Fibroblast of skin of left biceps (primary cell): ENCODE measurements at places on chromosomes 4 and X.

GRCh38 chrX:111180750-111181240 is 84.8 kb downstream of the PAK3 start:
- DNase-seq: no peak

- no peak for DNase-seq
Measured at GRCh38 chr4:73053076-73053475, 16.4 kb downstream of the COX18 start.

- no peak for DNase-seq
Measured at GRCh38 chr4:22524895-22525294, 9.0 kb upstream of the ADGRA3 start.

DNA sequence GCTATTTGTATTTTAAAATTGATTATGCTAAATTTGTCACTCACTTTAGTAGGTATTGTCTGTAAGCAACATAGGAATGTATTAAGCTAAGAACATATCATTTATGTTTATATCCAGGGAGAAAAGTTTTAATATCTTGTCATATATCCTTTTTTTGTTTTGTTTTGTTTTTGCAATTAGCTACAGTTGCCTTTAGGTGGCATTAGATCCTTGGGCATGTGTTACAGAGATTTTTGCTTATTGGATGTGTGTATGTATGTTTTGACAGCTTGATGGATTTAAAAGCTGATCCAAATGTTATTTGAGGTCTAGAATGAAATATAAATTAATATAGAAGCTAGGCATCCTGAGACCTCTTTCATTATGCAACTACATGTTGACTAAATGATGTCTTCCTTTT is 36.1 kb upstream of the OTUD4 start:
- DNase-seq: peak; percentile 11

DNA sequence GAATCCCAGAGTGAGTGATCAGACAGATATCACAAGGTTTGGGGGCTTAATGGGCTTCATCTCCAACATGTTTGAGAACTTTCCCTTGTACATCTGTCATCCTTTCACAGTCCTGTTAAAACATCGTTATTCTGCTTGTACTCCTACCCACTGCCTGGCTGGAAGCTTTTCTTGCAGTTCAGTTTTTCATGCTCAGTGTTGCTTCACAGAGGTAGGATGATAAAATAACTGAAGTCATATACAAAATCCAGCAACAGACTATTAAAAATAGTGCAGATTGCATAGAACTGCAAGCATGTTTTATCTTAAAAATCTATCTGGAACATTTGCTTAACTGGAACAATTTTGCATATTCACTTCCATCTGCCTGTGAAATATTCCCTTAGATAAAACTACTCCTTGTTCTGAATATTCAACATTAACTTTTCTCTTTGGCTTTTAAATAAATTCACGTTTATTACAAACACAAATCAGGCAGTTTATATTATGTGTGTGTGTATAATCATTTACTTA is 579.6 kb upstream of the IGFBP7 start:
- DNase-seq: no peak

DNA sequence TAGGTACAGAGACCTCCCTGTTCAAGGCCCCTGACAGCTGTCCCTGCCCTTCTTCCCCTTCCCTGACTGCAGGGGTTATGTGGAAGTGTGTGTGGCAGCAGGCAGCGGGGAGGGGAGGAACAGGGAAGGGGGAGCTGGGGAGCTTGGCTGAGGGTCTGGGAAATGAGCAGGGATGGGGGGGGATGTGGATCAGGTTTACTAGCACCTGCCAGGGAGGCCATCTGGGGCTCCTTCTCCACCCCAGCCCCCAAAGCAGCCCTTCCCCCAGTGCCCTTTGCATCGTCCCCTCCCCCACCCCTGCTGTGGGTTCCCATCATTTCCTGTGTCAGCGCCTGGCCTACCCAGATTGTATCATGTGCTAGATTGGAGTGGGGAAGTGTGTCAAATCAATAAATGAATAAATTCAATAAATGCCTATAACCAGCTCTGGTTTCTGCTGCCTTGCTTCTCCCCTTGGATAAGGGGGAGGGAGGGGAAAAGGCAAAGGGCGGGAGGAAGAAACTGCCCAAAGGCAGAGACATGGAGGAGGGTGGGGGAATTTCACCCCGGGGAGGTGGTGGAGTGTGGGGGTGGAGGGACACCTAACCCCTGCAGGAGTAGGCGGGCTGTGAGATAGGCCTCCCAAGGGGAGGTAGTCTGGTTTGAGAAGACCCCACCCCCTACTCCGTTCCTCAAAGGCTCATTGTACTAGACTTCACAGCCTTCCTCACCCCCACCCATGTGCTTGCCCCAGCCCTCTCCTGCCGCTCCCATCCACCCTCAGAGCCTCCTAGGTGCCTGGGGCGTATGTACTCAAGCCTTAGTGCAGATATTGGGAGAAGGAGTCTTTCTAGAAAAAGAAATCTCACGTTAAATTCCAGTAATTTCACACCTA is 3.2 kb downstream of the CXorf65 start:
- DNase-seq: no peak

GRCh38 chr4:40731792-40732245 is 17.9 kb upstream of the NSUN7 start:
- DNase-seq: no peak

DNA sequence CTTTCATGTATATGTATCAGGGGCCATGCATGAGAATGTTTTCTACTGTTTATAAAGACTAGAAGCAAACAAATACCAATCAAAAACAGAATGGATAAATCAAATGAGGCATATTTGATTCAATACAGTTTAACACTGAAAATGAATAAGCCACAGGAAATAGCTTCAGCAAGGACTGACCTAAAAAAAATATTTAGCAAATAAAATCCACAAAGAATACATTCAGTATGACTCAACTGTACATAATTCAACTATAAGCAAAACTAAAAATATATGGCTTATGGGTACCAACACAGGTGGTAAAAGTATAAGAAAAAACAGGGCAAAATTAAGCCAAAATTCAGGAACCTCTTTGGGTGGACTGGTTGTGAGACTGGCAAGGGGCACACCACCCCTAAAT is 112.9 kb downstream of the KCNIP4 start:
- no peak for DNase-seq

DNA sequence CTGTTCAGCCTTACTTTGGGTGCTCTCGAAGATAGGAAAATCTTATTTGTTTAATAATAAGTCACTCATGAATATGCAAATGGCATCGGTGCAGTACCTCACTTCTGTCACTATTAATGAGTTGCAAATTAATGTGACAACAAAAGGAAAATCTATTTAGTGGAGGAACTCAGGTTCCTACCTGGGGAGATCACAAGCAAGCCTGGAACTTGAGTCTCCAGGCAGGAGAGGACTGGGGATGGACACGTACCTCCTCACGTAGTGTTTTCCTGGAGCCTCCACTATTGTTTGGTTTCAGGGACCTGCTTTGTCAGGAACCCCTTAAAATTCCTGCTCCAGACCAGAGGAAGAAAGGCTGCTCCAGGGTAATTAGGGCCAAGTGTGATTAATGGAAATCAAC is 82.1 kb downstream of the BCOR start:
- DNase-seq: no peak

DNA sequence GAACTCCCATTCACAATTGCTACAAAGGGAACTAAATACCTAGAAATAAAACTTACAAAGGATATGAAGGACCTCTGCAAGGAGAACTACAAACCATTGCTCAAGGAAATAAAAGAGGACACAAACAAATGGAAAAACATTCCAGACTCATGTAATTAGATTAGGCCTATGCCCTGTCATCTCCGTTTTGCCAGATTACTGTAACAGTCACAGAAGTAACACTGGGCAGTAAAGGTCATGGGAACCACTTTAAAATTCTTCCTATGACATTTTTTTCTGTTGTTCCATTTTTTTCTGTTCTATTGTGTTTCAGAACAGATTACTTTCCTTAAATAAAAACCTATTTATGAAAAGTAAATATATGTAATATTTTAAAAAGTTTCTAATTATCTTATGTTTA is 199.4 kb upstream of the CENPE start:
- no peak for DNase-seq

GRCh38 chrX:68372665-68373064 is 60.6 kb downstream of the OPHN1 start:
- no peak for DNase-seq

DNA sequence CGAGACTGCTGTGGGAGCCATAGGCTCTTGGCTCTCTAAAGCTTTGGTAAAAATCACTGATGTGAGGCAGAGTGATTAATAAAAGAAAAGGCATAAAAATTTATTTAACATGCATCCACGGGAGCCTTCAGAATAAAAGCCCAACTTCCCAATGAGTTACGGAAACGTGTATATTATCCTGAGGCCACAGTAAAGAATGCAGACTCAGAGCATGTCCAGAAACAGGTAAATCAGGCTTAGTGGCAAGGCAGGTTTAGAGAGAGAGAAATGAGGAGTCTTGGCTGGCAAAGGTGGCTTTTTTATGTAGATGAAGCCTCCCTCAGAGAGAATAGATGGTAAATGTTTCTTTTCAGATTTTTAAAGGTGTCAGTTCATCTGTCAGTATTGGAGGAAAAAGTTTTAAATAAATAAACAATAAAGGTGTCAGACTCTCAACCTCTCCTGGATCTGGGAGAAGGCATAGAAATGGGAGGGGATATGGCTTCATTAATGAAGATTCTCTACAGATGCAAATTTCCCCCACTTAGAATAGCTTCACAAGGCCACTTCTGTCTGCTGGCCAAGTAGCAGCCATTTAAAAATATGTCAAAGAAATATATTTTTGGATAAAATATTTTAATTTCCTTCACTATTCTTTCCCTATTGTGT is 24.0 kb downstream of the C4orf51 start:
- no peak for DNase-seq

DNA sequence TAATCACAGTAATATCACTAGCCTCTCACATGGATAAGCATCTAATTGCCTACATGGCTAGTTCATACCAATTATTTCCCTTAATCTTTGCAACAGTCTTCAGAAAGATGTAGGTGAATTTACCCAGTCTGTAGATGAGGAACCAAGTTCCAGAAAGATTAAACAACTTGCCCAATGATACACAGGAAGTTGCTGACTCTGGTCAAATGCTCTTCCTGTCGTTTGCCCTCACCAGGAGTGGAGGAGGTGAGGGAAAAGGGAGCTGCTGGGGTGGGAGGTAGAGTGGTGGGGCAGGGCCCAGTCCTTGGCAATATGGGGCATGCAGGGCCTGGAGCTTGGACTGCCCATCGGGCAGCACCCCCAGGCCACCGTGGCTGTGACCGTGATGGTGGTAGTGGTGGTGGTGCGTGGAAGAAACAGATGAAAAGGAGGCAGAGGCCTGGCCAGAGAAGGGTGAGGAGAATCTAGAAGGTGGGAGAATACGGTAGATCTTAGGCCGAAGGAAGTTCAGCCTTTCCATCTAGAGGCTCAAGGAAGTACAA is 2.3 kb upstream of the KDM5C start:
- no peak for DNase-seq

- no peak for DNase-seq
Measured at GRCh38 chrX:154751669-154752271, 893 bp upstream of the GAB3 start.

- DNase-seq: no peak
Measured at GRCh38 chrX:21167494-21167893, 206.7 kb upstream of the CNKSR2 start.

GRCh38 chrX:138349351-138349750 is 362.2 kb downstream of the FGF13 start:
- no peak for DNase-seq

DNA sequence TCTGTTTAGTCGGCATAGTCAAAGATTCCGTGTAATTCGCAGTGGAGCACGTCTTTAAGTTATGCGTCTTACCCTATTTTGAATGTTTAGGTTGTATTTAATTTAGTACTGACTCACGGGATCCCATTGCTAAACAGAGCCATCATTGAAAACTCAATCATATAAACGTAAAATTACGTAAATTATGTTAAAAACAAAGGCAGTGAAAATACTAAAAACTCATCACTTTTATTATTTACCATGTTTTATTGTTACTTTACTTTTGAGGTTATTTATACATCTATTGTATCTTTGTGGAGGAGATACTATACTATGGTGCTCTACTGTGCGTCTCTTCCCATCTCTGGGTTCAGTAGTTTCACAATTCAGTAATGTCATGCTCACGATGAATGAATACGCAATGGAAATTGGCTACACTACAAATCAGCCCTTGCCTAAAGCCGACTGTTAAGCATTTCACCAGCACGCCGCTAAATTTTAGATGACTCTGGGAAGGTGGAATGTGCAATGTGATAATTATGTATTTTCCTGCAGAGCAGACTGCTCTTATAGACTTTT is 944 bp downstream of the FUNDC2 start:
- DNase-seq: peak; percentile 37

DNA sequence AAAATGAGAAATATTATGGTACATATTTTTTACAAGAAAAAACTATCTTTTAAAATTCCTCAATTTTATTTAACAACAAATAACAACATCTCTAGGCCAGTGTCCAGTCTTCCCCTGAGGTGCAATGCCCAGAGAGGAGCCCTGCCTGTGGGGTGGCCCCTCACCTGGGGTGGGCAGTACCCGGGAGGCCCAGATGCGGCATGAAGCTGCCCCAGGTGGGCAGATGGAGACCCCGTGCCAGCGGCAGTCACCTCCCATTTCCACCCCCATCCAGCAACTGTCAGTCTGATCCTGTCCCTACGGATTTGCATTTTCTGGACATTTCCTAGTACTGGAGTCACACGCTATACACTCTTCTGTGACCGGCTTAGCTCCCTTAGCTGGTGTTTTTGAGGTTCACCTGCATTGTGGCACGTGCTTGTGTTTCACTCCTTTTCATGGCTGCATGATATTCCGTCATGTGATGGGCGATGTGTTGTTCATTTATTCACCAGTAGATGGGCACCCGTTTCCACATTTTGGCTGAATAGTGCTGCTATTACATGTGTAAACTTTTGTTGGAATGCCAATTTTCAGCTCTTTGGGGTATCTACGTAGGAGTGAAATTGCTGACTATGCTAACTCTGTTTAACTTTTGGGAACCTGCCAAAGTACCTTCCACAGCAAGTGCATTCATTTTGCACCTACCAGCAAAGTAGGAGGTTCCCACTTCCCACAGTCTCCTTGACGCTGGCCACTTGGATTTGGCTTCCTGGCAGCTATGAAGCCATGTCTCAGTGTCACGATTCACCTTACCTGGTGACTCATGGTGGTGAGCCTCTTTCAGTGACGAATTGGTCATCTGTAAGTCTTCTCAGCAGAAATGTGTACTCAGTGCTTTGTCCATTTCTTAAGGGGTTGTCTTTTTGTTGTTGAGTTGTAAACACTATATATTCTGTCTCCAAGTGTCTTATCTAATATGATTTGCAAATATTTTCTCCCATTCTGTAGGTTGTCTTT is 11.7 kb upstream of the MAEA start:
- DNase-seq: no peak
